Omental fat pad (tissue), 4 donors: ENCODE measurements at places on chromosomes 5 and 9. TPM values are rescaled to one million over a fixed set of nuclear protein-coding genes. Genes with fewer than 3 reads are reported as not detected.

The PCDHA8 gene
- total RNA-seq = 0.79 TPM

The GPR150 gene
- total RNA-seq = not detected

The SHISAL2B gene
- not detected for total RNA-seq

The GCNT4 gene
- 1.4 TPM for total RNA-seq

The PRR16 gene
- total RNA-seq = 1.9 TPM

The LECT2 gene
- total RNA-seq = not detected

The STPG3 gene
- not detected for total RNA-seq

The SLC45A2 gene
- total RNA-seq = 0.19 TPM

The STX17 gene
- 21.3 TPM for total RNA-seq

The SPINK1 gene
- not detected for total RNA-seq

The LHX6 gene
- 9.8 TPM for total RNA-seq
